Stomach (tissue), 19 donors: ENCODE measurements at places on chromosomes 7 and 10. TPM values are rescaled to one million over a fixed set of nuclear protein-coding genes. Genes with fewer than 3 reads are reported as not detected.

The DYNC1I1 gene
- total RNA-seq, result 5.5 TPM

DNA sequence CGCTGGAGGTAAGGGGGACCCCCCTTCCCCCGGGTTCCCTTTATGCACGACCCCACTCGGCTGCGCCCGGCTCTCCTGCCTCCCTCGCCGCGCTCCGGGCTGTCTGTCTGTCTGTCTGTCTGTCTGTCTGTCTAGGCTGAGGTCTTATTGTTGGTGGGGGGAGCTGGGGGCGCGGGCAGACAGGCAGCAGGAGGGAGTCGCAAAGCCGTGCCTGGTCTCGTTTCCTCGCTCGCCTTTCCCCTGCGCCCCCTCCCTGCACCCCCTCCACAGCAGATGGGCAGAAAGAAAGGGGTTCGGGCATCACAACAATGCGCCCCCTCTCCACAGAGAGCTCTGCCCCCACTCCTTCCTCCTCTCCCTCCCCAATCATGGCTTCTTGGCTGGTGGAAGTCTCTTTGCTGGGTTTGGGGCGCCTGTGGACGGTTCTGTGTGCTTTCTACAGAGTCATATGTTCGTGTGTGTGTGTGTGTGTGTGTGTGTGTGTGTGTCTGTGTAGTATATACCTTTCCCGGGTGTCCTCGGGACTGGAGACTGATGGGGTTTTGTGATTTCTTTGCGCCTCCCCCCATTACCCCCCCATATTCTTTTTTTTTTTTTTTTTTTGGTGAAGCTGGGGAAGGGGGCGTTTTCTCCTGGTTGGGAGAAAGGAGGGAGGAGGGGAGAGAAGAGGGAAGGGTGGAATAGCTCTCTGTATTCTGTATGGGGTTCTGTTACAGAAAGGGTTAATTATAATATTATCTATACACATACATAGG is 1.9 kb downstream of the AUTS2 start:
- DNase-seq, result no peak

GRCh38 chr7:113799896-113800295 is 118.9 kb downstream of the PPP1R3A start:
- DNase-seq, result peak; percentile 46

DNA sequence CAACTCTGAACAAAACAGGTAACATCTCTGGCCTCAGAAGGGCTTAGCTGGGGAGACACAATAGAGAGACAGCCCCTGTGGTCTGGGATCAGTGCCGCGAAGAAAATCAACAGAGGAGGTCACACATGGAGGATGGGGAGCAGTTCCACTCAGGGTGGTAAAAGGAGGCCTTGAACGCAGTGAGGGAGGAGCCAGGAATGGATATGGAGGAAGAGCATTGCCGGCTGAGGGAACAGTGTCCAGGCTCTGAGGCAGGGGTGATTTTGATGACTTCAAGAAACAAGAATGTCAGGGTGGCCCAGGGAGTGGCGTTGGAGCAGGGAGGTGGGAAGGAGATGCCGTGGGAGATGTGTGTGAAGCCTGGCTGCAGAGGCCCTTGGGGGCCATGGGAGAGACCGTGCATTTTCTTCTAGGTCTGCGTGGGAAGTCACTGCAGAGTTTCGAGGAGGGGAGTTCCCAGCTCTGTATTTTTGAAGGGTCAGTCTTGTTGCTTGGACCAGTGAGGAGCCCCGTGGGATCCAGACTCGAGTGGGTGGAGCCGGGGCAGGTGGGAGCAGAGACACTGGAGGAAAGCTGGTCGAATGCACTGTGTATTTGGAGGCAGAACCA is 35.7 kb upstream of the SH2D4B start:
- DNase-seq, result no peak

The FAM131B gene
- 0.29 TPM for total RNA-seq

- DNase-seq, result peak; percentile 68
Observed at GRCh38 chr7:47581804-47582763, at the start of gene TNS3. TSS of gene TNS3 (minus strand) at chr7:47582111. CDS start at chr7:47439636, 142,475 bp downstream.

- DNase-seq, result no peak
Observed at GRCh38 chr7:91913612-91914011, 27.1 kb upstream of the AKAP9 start.
